ENCODE measurements at places on chromosomes 11 and 22.

GRCh38 chr22:31841078-31841827, 87.4 kb downstream of the DEPDC5 start:
- DNase-seq = no peak

- DNase-seq = no peak
These were observed 103.6 kb upstream of the OR9G4 start for GRCh38 chr11:56852131-56852530.

- DNase-seq = no peak
These were observed 49.8 kb upstream of the SPATA19 start for GRCh38 chr11:133895061-133895479.

DNA sequence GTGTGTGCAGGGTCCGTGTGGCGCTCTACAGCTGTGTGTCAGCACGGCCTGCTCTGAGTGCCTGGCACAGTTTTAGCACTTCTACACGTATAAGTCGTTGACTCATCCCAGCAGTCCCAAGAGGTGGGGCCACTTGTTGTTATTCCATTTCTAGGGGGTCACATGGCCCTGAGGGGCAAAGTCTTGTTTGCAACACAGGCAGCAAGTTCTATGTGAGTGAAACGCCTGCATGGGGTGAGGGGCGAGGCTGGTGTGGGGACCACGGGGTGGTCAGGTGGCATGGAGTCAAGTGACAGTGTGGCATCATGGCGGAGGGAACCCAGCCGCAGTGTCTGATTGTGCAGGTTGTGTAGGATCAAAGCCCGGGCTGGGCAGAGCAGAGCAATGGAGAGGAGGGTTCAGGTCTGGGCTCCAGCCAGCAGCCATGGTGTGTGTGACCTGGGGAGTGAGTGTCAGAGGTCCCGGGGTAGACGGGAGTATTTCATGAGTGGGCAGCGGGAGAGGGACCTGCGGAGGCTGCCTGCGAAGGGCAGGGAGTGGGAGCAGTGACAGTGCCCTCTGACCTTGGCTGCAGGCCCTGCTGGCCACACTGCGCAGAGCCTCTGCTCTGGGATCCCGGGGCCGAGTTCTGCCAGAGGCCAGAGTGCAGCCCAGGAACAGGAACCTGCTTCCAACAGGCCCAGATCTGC, 27.9 kb downstream of the SHANK3 start:
- DNase-seq = no peak

All from AG09309 (cell line).